Fibroblast of the aortic adventitia (primary cell): ENCODE measurements at places on chromosomes 3 and 15. TPM values are rescaled to one million over a fixed set of nuclear protein-coding genes. Genes with fewer than 3 reads are reported as not detected.

SLC28A1 gene
- total RNA-seq = not detected in 2 replicates

TMEM212 gene
- total RNA-seq = not detected in 2 replicates

GOLGA8Q gene
- 1.1 TPM in 1 of 2 replicates, not detected in the other for total RNA-seq

CCR5 gene
- not detected in 2 replicates for total RNA-seq

DUOXA1 gene
- total RNA-seq = 0.36 TPM in 1 of 2 replicates, not detected in the other

TBL1XR1 gene
- total RNA-seq = 73.2 and 171 TPM in 2 replicates

SCN11A gene
- total RNA-seq = under 0.01 and 0.25 TPM in 2 replicates
